SK-N-SH treated with all-trans-retinoic acid at 6 μM for 48 hours (cell line): ENCODE measurements at places on chromosomes 13 and 19.
A peak's percentile ranks its signal among the peaks of the same experiment; 100 is the strongest.

GRCh38 chr19:35495107-35496064, 5.1 kb upstream of the KRTDAP start:
- ATAC-seq = peak; percentile 96

DNA sequence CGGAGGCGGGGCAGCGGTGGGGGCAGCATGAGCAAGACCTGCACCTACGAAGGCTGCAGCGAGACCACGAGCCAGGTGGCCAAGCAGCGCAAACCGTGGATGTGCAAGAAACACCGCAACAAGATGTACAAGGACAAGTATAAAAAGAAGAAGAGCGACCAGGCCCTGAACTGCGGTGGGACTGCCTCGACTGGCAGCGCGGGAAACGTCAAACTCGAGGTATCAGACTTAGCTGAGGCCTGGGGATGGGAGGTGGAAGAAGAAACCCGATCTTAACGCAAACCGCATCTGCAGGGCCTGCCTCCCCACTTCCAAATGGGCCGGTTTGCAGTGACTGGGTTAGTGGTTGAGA, 693 bp downstream of the RFXAP start:
- peak; percentile 34 for ATAC-seq

DNA sequence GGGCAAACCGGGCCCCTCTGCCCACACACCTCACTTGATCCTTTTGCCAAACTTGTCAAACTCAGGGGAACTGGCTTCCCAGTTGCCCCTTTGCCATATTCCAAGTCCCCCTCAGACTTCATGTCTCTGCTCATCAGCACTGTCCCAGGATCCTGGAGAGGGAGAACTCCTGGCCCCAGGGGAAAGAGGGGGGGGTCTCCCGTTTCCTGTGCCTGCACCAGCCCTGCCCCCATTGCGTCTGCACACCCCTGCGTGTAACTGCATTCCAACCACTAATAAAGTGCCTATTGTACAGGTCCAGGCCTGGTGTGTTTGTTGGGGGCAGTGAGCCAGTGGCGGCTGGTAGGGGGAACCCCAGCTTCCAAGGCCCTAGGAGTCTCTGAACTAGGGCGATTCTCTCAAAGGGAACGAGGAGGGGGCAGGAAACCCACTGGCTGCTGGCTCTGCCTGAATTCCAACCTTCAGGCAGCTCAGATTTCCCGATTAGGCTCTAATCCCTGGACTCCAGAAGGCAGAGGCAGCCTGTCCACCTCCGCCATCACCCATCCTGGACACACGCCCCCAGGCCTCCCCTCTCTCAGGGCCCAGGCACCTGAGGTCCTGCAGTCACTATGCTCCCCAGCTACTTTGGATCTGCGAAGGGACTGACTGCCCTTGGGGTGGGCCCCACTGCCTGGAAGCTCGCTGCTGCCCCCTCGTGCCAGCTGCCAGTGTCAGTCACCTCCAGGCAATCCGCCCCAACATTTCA, 9.7 kb upstream of the ILF3 start:
- ATAC-seq = peak; percentile 94

DNA sequence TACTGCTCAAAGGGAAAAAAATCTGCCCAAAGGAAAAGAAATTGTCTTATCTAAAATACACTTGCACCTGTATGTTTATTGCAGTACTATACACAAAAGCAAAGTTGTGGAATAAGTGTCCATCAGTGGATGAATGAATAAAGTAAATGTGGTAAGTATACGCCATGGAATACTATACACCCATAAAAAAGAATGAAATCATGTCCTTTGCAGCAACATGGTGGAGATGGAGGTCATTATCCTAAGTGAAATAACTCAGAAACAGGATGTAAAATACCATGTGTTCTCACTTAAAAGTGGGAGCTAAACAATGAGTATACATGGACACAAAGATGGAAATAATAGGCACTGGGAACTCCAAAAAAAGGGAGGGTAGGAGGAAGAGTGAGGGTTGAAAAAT, 3.8 kb upstream of the MUC16 start:
- ATAC-seq = no peak

- ATAC-seq = peak; percentile 84
Measured at GRCh38 chr19:54029930-54030490, 33.7 kb downstream of the VSTM1 start.

GRCh38 chr19:13044231-13044836, 49.1 kb downstream of the NFIX start:
- peak; percentile 37 for ATAC-seq

DNA sequence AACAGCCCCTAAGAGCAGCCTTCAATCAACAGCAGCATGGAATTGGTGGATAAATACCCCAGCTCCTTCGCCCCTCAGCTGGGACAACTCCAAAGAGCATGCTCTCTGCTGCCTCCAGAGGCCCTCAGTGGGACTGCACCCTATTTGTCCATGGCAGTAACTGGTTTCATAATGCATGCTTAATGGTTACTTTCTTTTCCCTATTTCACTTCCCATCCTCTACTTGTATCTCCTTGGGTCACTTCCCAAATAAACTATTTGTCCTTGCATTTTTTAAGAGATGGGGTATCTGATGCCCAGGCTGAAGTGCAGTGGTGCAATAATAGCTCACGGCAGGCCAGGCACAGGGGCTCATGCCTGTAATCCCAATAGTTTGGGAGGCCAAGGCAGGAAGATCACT, 13.5 kb upstream of the TPM4 start:
- ATAC-seq = peak; percentile 49

DNA sequence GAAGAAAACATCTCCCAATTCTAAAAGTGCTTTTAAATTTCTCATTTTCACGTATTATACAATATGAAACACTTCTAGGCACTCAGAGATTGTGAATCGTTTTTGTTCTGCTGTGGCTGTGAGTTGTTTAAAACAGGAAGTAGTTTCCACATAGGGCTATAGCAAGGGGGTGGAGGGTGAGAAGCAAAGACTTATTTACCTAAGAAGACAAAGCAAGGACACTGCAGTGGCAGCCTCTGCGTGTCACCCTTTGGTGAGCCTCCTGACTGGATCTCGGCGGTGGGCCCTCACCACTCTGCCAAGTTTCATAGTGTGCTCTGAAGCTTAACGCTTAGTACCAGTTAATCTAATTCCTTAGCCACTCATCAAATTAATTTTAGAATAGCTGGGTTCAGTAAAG, 56.8 kb downstream of the TNFSF13B start:
- ATAC-seq = no peak

DNA sequence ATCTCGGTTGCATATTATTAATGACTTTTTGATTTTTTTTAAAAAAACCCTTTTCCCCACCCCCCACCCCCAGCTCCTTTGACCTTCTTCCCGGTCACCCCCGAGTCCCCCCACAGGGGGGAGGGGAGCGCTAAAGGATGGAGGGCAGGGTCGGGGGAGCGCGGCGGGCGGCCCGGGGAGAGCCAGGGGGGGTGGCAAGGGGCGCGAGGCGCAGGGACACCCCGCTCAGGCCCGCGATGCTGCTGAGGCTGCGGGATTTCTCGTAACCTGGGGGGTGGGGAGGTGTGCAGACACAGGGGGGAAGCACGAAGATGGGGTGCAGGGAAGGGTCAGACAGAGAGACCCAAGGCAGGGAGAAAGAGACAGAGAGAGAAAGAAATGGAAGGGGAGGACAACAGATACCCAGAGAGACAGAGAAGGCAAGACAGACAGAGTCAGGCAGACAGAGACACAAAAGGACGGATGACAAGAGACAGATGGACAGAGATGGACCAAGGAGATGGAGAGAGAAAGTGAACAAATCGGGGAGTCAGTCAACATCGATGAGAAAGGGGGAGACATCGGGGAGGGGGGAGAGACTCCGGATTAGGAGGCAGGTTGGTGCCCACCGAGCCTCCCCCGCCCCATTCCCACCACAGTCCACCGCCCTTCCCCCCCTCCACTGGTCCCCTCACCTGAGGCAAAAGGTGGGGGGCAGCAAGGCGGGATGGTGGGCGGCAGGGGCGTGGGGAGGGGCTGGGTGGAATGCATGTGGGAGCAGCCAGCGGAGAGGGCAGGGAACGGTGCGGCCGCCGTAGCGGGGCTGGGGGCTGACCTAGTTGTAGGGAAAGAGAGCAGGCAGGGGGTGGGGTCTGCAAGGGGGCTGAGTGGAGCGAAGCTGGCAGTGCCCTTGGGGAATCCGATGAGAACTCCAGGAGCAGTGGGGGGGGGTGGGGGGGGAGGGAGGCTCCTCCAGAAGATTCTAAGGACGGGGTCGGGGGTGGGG, 14.2 kb downstream of the KCNC3 start:
- no peak for ATAC-seq

DNA sequence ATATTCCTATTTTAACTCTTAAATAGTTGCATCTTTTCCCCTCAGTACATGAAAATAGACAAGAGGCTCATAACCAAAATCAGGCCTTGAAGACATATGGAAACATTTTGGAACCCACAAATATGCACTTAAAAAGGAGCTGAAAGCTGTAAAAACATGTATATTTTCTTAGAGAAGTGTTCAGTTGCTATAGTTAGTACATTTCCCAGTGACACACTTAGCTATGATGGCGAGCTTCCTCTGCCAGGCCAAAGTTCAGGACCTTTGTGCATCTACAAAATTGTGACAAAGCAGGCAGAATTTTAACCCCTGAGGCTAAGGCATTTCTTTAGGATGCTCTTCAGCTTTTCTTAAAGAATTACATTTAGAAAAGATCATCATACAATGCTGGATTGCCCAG, 54.5 kb downstream of the RCBTB2 start:
- peak; percentile 34; the same call in 1 of the 3 replicates for ATAC-seq
